Cortex of kidney (tissue), 1 donor: ENCODE measurements at places on chromosomes 16 and 17.

DNA sequence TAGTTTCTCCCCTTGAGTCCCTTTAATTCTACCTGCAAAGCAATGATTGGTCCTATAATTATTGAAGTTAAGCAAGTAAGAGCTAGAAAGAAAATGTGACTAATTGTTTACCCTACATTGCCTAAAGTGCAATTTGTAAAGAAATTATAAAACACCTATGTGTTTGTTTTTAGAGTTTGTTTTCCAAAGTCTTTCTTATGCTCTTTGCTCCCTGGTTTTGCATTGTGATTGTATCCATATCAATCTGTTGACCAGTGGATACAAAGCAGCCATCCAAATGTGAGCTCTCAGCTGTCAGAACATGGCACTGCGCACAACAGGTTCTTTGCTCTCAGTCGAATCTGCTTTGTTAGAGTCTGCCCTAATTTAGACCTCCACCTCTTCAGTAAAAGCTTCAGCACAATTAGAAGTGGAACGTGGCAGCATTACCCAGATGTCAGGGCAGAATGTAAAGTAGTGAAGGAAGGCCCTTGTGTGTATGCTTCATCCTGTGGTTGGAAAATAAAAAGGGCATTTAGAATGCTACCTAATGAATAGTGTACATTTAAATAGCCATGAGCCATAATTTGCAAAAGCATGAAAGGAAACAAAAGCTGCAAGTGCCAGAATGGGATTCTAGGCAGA, 70.5 kb downstream of the AATF start:
- no peak for DNase-seq

DNA sequence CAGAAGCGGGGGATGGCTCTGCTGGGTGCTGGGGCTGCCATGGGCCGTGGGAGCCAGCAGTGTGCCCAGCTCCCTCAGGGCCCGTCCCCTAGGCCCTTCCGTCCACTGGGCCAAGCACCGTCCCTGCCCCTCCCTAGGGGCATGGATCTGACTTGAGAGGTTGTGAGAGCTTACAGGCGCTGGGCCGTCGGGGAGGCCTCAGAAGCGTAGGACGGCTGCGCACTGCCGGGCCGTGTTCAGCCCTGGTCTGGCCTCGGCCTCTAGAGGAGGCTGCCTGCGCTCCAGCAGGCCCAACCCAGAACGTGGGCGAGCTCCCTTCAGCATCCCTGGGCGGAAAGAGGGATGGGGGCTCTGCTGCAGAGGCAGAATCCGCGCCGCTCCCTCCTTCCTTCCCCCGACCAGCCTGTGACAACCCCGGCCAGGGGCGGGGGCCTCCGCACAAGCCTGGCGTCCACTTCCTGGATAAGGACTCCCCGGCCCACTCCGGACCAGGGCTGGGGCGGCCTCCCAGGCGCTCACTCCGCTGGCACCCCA, 685 bp upstream of the MPG start:
- no peak for DNase-seq

GRCh38 chr17:45824901-45825492, 19.7 kb upstream of the SPPL2C start:
- no peak for DNase-seq

DNA sequence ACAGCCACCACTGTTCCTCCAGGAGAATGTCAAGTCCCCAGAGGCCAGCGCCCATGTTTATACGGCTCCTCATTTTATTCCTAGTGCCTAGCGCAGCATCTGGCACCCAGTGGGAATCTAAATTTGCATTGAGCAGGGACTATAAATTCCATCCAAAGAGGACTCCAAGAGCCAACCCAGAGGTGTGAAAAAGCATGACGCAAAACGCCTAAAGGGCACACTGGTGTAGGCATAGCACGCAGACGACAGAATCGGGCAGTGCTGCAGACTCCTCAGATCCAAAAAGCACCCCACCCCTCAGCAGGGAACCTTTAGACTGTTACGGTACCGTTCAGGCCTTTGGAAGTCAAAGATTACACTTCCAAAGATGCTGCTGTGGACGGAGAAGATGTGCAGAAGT, 19.5 kb downstream of the TEKT5 start:
- DNase-seq: no peak

- no peak for DNase-seq
These were observed 253.7 kb upstream of the HSBP1 start for GRCh38 chr16:83554096-83554495.

DNA sequence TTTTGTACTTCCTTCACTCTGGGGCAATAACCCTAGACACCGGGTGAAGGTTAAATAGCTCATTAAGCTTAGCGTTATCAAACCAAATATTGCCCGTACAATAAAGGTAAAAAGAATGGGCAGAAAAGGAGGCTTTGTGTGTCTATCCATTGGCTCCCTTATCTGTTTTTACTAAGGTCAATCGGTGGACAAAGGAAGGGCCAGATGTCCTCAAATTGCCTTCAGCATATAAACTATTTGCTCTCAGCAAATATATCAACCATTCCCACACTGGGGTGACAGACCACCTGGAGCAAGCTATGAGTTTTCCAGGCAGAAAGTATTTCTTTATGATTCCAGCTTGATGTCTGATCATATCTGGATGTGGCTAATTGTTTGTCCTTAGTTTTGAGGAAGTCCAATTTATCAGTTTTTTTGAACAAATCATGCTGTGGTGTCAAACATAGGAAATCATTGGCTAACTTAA, 25.3 kb upstream of the WIPI1 start:
- DNase-seq: no peak

DNA sequence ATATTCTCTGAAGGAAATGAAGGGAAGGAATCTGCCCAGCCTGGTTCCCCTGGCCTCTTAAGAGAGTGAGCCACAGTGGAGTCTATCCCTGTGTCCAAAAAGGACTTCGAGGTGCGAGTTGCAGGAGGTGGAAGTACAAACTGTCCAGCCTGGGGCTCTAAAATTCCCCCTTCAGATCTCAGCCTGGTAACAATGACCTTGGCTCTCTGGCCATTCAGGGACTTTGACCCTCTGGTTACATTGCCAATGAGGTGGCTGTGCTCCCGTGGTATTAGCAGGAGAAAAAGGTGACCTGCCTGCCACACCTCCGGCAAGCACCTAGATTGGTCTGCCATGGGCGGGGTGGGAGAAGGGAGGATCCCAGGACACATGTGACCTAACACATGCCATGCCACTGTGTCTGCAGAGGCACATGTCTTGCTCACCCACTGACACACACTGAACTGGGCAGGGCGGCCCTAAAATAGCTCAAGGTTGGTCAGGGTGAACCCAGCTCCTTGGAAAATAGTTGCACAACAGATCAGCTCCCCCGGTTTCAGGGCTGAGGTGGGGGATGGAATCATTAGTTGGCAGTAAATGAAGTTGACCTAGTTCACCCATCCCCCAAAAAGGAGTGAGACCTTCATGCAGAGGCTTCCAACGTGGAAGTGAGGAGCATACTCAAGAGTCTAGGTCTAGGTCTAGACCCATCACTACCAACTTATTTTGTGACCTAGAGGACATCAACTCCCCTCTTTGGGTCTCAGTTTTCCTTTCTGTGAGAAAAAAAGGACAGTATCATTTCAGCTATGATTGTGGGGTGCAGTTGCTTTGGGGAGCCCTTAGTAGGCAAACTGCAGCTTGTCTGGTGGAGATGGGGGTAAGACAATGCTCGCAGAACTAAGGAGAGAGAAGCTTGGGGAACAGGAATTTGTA, 2.2 kb downstream of the NR1D1 start:
- peak; percentile 33 for DNase-seq

GRCh38 chr17:19590912-19591551, 57.4 kb downstream of the SLC47A1 start:
- no peak for DNase-seq

DNA sequence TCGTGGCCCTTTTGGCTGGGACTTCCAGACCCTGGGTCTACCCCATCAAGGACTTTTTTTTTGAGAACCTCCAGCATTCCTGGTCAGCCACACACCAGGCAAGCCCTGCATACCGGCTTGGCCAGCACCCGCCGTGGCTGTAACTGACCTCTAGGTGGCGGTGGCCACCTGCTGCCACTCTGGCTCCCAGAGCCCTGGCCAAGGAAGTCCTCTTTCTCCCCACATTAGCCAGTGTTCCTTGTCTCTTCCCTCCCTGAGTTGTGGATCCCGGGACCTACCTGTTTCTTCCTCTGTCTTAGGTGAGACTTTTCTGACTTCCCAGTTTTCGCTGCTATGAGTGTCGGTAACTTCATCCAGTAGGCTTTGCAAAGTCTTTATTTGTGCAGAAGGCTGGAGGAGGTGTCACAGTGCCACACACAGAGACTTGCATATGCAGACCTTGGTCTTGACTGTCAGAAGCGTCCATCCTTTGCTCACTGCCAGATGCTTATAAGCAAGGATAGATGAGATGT, 348.3 kb downstream of the CPPED1 start:
- no peak for DNase-seq

GRCh38 chr16:58026705-58027160, 1.2 kb downstream of the MMP15 start:
- no peak for DNase-seq

DNA sequence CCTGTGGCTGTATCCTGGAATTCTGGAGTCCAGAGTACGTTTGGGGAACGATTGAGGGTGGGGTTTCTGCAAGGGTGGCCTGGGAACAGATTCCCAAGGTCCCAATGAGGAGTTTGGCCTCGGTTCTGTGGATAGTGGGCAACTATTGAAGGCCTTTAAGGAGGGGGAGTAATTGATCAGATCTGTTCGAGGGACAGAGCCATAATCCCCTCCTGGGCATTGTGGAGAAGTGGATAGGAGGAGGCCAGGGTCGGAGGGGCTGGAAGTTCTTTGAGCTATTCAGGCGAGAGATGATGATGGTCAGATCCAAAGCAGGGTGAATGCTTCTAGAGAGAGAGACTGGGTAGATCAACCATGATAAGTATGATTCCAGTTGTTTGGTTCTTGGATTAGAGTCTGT, 173.4 kb downstream of the SNX29 start:
- DNase-seq: no peak

- no peak for DNase-seq
These were observed 24.8 kb downstream of the CCR7 start for GRCh38 chr17:40540448-40540847.

- DNase-seq: no peak
These were observed 289.7 kb downstream of the FOXL1 start for GRCh38 chr16:86868070-86868469.

- no peak for DNase-seq
These were observed 3.4 kb upstream of the HEXD start for GRCh38 chr17:82414548-82415281.

DNA sequence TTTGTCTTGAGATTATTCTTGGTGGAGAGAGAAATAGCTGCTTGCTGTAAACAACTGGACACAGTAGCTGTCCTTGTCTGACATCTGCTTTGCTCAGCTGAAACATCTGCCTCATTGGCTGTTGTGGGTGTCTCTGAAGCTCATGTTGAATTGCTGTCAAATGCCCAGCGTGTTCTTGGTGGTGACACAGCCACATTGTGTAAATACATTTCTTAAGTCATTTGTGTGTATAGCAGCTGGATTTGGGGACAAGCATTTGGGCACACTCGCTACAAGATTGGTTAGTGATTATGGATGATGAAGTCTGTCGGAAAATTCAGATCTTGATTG, 5.3 kb downstream of the FAM234A start:
- DNase-seq: no peak

DNA sequence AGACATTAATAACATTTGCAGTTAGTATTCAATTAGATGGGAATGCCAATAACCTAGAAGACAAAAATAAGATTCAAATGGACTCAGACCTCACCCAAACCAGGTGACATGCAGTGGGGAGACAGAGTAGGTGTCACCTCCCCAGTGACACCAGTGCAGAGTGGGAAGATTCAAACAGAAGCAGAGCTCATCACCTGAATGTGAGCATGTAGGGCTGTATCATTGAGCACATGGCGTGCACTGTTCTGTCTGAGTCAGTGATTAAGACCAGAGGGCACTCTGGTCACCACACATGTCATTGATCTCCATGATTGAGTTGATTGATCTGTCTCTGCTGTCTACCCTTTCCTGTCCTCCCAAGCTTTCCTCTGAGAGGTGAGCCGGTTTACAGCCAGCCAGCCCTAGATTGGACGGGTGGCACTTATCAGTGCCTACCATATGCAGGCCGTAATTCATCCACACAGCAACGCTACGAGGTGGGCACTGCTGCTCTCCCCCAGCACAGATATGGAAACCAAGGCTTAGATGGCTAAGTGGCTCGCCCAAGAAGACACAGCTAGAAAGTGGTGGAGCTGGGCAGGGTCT, 34.0 kb downstream of the RHBDL3 start:
- DNase-seq: no peak

DNA sequence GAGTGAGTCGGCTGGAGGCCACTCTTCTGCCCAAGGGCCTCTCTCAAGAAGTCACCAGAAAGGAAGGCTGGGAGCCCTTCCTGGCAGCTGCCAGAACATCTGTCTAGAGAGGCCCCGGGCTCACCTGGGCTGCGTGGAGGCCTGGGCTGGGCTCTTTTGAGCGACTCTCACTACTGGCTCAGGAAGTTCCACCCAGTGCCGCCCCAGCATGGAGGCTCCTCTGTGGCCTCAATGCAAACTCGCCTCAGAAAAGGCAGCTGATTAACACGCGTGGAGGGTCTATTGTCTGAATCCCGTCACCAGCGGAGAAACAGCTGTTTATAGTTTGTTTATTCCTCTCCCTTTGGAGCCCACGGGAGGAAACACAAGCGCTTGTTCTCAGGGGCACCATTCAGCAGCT, 25.3 kb downstream of the XYLT1 start:
- no peak for DNase-seq

DNA sequence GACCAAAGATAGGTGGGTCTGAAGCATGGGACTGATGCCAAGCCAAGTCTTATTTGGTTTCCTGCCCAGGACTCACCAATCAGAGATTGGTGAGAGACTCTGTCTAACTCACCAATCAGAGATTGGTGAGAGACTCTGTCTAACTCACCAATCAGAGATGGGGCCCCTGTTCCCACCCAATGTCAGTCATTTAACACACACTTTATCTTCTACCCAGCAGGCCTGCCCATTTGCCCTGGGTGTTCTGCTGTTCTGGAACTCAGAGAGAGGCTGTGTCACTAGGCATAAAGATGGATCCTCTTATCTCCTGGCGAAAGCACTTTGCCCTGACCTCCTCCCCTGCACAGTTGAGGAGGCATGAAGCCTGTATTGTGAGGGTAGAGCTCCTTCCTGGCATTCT, 5.4 kb upstream of the RHOT1 start:
- no peak for DNase-seq

DNA sequence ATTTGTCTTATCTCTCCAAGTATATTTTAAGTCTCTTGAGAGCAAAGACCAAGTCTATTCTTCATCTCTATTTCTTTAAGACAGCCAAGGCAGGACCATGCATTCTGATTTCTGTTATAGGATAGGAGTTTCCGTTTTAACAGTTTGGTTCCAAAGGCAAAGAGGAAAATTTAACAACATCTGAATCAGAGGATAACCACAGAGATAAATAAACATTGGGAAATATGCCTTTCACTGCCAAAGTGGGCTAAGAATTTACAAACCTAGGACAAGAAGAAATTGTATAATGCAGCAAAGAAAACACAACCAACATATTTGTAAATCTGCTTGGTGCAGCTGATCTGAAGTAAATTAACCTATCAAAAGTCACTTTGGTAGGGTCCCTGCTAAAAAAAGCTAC, 37.7 kb downstream of the USP32 start:
- DNase-seq: no peak

DNA sequence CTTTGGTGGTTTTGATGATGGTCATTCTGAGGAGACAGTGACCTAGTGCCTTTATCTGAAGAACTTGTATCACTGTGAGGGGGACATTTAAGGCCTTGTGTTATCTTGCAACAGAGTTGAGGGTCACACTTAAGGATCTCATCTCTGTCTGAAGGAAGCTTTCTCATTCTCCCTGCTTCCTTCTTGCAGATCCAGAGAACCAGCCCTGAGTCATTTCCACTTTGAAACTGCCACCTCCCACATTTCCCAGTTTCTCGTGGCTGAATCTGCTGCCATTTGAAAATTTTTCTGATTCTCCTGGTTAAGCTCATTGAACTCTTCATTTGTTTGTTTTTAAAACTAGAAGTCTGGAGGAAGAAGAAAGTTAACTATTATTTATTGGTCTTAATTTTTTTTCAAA, 190.2 kb upstream of the CDH11 start:
- no peak for DNase-seq
